ENCODE measurements at places on chromosomes 11 and 22.

DNA sequence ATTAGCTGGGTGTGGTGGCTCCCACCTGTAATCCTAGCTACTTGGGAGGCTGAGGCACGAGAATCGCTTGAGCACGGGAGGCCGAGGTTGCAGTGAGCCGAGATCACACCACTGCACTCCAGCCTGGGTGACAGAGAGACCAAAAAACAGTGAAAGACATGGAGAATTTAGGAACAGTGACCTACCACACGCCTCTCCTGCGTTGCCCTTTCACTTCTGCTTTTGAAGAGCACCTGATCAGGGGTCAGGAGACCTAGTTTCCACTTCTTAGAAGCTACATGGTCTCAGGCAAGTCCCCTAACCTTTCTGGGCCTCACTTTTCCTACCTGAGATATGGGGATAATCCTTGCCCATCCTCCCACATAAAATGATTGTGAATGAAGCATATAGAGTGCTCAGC lies 12.2 kb downstream of the SLC35C1 start:
- DNase-seq, result no peak

GRCh38 chr11:44568331-44568657 lies 2.8 kb downstream of the CD82 start:
- no peak for DNase-seq

DNA sequence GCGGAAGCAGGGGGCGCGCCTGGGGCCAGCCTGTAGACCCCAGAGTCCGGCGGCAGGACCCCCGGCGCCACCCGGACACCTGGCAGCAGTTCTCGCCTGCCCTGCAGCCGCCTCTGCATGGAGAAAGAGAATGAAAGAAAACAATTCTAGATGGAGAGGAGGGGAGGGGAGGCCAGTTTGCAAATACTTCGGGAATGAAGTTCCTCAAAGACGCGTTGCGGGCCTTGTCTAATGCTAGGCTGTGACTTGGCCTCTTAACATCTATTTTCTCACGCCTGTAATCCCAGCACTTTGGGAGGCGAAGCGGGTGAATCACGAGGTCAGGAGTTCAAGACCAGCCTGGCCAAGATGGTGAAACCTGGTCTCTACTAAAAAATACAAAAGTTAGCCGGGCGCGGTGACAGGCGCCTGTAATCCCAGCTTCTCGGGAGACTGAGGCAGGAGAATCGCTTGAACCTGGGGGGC lies 2.1 kb upstream of the BARX2 start:
- no peak for DNase-seq

- DNase-seq, result no peak
Observed at GRCh38 chr22:49613108-49613507, 214.6 kb downstream of the BRD1 start.

GRCh38 chr22:30047364-30047738 lies 32.9 kb upstream of the HORMAD2 start:
- DNase-seq, result no peak

DNA sequence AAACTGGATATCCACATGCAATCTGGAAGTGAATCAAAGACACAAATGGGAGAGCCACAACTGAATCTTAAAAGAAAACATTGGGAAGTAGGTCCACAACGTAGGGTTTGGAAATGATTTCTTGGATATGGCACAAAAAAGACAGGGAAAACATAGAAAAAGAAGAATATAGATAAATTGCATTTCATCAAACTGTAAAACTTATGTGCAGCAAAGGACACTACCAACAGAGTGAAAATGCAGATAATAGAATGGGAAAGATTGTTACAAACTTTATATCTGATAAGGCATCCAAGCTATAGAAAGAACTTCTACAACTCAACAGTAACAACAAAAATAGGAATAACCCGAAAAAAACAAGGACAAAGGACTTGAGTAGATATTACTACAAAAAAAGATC lies 89.6 kb downstream of the ZNF280B start:
- DNase-seq, result no peak

DNA sequence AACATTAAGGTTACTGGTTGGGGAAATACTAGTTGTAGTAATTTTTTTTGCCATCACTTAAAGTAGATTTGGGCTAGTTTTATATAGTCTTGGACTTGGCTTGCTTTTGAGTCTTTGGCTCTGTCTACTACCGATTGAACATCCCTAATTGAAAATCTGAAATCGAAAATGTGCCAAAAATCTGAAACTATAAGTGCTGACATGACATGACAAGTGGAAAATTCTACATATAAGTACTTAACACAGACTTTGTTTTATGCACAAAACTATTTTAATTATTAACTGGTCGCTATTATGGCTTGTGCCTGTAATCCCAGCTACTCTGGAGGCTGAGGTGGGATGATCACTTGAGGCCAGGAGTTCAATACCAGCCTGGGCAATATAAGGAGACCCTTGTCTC lies 22.5 kb downstream of the RNF169 start:
- DNase-seq, result no peak

- no peak for DNase-seq
Observed at GRCh38 chr11:116540645-116541304, 232.0 kb downstream of the BUD13 start.

DNA sequence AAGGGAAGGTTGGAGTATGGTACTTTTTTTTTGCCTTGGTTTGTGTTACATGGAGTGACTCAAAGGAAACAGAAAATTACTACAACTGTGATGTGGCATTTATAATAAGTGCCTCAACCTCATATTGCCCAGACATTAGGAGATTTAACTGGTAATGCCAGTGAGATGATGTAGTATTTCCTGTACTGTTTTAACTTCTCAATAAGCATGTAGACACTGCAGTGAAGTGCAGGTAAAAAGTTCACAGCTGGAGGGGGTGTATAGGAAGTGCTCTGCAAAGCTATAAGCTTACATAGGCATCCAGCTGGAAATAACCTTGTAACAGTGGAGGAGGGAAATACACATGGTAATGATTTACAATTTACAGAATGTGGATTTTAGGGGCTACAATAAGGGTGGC lies 138.2 kb upstream of the MTMR2 start:
- DNase-seq, result no peak

GRCh38 chr11:17413414-17414316 lies 25.2 kb upstream of the KCNJ11 start:
- DNase-seq, result no peak

DNA sequence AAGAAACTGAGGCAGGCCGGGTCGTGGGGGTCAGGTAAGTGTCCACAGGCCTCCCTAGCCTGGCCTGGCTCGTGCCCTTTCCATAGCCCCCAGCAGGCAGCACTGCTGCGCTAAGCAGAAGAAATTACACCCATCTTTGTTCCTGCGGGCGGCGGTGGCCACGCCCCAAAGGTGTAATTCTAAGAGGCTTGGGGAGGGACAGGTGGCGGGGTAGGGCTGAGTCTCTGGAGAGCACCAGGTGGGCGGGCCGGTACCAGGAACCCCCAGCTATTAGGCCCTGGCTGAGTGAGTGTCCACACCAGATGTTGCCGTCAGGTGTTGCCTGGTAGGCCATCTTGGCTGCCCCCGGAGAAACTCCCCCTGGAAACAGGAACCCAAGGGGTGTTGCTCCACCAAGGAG lies 12.3 kb upstream of the ARAP1 start:
- DNase-seq, result no peak

- no peak for DNase-seq
Observed at GRCh38 chr11:16393340-16393739, 37.0 kb upstream of the SOX6 start.

DNA sequence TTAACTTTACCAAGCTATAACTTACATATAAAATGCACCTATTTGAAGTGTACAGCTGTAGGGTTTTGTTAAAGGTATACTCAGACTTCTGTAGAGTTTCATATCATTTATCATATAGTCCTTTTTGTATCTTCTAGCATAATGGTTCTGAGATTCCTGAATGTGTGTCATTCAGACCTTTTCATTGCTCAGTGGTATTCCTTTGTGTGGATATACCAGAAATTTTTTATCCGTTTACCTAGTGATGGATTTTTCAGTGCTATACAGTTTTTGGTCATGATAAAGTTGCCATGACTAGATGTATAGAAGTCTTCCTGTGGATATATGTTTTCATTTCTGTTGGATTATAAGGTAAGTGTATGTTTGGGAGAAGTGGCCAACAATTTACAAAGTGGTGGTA lies 6.3 kb upstream of the PITPNB start:
- DNase-seq, result no peak

DNA sequence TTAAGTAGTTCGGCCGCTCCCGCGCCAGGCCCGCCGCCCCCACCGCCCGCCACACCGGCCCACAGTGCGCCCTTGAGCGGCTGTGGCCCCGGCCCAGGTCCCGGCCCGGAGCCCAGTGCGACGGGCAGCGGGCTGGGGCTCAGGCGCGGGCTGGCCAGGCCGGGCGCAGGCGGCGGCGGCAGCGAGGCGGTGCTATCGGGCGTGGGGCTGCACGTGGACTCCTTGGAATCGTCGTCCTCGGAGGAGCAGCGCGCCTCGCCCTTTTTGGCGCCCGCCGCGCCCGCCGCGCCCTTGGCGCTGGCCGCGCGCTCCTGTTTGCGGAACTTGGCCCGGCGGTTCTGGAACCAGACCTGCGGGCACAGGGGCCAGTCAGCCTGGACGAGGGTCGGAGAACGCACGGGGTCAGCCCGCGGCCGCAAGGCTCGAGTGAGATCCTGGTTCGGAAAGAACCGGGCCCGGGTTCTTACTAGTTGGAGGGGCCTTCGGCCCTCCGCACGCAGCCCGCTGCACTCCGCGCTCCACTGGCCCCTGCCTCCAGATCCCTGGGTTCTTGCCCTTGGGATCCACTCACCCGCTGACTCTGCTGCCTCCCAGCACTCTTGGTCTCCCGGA lies 4.0 kb downstream of the PHOX2A start:
- no peak for DNase-seq

GRCh38 chr11:132646890-132647289 lies 885.4 kb downstream of the OPCML start:
- DNase-seq, result no peak

DNA sequence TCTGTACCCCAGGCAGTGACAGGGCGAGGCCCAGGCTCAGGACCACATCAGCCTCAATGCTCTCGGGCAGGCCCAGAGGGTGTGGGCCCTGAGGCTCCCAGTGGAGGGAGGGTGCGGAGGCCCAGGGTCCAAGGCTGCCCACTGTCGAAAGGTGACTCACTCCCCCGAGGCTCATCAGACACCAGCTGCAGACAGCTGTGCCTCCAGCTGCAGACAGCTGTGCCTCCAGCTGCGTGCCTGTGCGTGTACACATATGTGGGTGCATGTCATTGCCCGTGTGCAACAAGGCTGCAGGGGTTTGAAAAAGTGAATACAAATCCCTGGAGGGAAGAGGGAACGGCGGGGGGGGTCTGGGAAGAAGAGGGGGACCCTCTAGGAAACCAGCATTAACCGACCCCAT lies 134.3 kb downstream of the BRD1 start:
- DNase-seq, result no peak

DNA sequence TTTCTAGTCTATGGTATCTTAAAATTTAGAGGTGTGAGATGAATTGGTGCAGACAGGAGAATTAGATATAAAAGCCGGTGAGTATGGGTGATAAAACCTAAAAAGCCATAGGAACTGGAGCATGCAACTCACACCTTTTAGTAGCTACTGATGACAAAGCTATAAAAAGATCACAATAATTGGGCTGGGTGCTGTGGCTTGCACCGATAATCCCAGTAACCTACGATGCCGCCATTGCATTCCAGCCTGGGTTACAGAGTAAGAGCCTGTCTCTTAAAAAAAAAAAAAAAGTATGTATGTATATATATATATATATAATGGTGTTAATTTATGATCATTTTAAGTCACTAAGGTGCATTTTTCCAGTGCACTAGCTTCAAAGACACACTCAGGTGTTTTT lies 17.2 kb downstream of the WEE1 start:
- no peak for DNase-seq

DNA sequence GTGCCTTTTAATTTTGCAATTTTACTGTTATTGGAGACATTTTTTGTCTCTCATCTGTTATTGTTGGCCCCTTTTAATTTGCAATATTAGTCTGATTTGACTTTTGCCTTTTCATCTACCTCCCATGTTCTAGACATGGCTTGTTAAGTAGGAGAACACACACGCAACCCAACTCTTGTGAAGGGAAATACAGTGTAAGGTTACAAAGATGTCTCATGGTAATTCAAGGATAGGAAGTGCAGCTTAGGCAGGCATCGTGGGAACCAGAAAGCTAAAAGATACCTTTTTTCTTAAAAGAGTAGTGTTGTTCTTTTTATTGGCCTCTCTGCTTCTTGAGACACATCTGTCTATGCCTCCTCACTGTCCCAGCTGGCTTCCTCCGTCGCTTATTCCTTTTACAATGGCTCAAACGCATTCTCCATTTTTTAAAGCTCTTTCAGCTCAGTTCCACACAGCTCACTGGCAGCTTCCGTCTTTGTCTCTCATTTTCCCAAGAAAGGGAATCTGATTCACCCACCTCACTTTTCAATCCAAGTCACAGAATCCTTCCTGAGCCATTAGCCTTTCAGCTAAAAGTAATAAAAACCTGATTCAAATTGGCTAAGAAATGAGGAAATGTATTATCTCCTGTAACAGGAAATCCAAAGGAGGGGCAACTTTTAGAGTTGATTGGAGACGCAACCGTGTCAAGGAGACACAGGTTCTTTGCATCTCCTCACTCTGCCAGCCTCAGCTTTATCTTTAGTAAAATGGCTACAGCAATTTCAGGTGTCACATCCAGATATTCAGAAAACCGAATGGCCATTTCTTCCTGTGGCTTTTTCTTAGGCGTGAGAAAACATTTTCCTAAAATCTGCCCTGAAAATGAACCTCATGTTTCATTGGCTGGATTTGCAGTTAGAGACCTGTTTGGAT lies 57.2 kb downstream of the SIK2 start:
- DNase-seq, result no peak

DNA sequence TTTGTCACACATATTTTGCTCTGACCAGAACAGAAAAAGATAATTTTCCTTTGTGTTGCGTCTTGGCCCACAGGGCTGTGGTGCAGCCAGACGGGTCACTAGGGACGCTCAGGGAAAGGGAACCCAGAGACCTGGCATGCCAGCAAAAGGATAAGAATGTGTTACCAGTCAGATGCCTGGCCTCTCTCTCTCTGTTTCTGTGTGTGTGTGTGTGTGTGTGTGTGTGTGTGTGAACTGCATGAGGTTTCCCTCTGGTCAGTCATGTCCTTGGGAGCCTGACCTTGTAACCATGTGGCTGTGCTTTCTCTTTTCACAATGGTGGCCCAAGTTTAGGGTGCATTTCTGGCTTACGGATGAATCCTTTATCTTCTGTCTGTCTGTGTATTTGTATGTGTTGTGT lies 25.4 kb downstream of the CCKBR start:
- no peak for DNase-seq

- DNase-seq, result no peak
Observed at GRCh38 chr11:105466582-105467228, 143.2 kb upstream of the GRIA4 start.

DNA sequence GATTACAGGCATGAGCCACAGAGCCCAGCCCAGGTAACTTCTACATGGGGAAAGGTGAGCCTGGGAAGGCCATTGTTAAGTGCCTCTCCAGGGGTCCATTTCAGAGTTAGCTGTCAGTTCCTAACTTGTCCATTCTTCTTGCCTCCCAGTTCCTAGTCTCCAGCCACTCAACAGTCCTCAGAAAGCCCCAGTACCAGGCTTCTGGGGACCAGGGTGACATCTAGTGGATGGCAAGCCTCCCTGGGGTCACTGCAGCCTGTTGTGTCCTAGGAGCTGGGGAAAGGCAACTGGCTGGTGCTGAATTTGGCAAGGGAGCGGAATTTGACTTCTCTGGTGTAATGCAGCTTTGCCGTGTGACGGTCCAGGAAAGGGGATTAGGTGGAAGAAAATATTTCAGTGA lies 2.1 kb downstream of the LGALS12 start:
- DNase-seq, result no peak
